ENCODE measurements at places on chromosomes 5 and 9.

DNA sequence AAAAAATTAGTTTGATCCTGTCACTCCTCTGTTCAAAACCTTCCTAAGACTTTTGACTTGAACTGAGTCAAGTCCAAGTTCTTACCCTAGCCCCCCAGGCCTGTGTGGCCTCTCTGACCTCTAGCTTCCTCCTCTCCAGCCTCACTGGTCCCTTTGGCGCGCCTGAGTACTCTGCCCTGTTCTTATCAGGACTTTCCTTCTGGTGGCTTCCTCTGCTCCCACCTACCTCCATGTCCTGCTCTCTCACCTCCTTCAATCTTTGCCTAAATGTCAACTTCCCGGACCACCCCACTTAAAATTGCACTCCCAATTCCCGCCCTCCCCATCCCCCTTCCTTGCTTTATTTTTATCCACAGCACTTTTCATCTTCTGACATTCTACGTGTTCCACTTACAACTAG is 526.1 kb upstream of the KLF4 start:
- no peak for DNase-seq

DNA sequence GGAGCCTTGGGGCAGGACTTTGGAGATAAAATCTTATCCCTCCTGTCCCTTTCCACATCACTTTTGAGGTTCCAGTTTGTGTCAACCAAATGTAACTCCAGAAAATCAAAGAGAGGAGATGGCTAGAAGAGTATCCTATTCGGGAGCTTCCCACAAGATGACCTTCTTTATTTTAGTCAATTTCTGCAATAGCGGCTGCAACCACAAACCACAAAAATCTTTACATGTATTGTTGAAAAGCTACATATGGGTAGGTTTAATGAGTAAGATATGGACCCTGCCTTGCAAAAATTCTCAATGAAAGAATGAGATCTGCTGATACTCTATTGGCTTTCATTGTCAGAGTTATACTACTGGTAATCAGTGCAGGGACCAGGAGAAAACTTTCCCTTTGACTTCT is 92.2 kb upstream of the MAMDC2 start:
- no peak for DNase-seq

- DNase-seq, result no peak
Measured at GRCh38 chr5:93583439-93583767, 381 bp downstream of the NR2F1 start.

DNA sequence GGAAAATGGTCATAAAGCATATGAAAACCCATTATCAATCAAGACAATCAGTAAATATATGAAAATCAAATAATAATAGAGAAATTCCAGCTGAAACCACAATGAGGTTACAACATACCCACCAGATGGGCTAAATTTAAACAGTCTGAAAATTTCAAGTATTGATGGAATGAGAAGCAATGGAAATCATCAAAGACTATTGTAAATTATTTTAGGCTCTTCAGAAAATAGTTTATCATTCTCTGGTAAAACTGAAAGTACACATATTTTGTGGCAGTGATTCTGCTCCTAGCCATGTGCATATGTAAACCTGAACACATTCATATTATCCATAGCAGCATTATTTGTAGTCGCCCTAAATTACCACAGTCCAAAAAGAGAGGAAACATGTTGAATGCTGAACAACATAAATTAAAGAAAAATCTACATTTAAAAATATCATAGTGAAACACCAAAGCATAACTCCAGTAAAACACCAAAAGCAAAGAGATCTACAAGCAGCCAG is 215.3 kb downstream of the PRELID2 start:
- no peak for DNase-seq

GRCh38 chr5:87252283-87252605 is 15.4 kb upstream of the RASA1 start:
- DNase-seq, result no peak

- no peak for DNase-seq
Measured at GRCh38 chr9:105828596-105829213, 134.4 kb downstream of the TMEM38B start.
